Gastroesophageal sphincter (tissue), 4 donors: ENCODE measurements at places on chromosomes 7 and 10. TPM values are rescaled to one million over a fixed set of nuclear protein-coding genes. Genes with fewer than 3 reads are reported as not detected.
A peak's percentile ranks its signal among the peaks of the same experiment; 100 is the strongest.

PPP1R9A gene
- total RNA-seq = 21.0 TPM

ASB10 gene
- not detected for total RNA-seq

GSTO2 gene
- 1.3 TPM for total RNA-seq

CDC14C gene
- total RNA-seq = not detected

ERVW-1 gene
- total RNA-seq = not detected

CFAP58 gene
- total RNA-seq = 0.27 TPM

PILRA gene
- 10.7 TPM for total RNA-seq

CTAGE8 gene
- 2.2 TPM for total RNA-seq

GRCh38 chr10:3401491-3401938, 228.9 kb upstream of the PITRM1 start:
- no peak for ATAC-seq

- ATAC-seq = no peak
These were observed 56.3 kb downstream of the PDGFA start for GRCh38 chr7:463362-463781.

- ATAC-seq = no peak
These were observed 81.6 kb upstream of the INSYN2A start for GRCh38 chr10:127278001-127278400.

DNA sequence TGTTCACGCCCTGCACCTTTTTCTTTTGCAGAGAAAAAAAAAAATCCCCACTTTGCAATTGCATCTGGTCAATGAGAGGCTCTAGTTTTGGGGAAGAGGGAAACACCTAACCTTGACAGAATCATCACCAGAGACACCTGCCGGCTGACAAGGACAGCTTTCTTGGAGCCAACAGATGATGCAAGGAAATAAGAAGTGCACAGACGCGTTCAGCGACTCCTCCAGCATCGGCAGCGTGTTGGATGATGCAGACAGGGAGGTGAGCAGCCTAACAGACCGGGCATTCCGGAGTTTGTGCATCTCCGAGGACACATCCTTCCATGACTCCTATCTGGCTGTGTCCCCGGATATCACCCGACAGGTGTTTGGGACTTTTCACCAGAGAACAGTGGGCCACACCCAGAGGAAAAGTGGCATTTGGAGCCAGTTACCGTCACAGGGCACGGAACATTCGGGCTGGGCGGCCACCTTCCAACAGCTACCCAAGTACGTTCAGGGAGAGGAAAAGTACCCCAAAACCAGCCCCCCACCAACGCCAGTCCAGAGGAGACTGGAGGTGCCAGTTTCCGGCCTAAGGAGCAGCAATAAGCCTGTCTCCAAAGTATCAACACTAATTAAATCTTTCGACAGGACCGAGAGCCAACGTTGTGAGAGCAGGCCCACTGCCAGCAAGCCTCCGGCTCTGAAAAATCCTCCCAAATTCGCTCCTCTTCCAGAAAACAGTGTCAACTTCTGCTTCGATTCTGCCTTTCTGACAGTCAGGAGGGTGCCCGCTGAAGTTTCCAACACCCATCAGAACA, 23.6 kb downstream of the C10orf71 start:
- ATAC-seq = no peak

DNA sequence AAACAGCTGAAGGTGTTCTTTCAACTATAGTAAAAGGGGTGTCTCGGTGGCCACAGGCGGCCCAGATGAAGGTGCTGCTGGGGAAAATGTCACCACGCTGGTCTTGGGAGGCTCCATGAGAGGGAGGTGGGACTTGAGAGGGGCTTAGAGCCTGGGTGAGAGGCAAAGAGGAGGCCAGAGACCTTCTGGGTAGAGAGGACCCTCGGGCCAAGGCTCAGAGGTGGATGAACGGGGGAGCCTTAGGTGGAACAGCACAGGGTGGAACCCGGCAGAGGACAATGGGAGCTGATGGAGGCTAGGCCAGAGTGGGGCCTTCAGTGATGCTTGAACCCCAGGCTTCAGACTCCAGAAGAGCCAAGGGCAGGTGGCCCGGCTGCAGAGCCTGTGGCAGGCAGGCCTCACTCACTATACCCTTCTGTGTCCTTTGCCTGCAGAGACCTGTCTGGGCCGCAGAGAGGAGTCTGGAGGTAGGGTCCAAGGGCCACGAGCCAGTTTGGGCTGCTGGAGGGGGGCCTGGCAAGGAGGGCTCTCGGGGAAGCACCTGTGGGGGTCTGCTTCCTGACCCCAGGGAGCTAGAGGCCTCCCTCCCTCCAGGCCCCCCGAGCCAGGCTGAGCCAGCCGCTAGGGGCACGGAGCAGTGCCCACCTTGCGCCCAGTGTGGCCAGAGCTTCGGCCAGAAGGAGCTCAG, 32.1 kb downstream of the ZNF783 start:
- no peak for ATAC-seq

DNA sequence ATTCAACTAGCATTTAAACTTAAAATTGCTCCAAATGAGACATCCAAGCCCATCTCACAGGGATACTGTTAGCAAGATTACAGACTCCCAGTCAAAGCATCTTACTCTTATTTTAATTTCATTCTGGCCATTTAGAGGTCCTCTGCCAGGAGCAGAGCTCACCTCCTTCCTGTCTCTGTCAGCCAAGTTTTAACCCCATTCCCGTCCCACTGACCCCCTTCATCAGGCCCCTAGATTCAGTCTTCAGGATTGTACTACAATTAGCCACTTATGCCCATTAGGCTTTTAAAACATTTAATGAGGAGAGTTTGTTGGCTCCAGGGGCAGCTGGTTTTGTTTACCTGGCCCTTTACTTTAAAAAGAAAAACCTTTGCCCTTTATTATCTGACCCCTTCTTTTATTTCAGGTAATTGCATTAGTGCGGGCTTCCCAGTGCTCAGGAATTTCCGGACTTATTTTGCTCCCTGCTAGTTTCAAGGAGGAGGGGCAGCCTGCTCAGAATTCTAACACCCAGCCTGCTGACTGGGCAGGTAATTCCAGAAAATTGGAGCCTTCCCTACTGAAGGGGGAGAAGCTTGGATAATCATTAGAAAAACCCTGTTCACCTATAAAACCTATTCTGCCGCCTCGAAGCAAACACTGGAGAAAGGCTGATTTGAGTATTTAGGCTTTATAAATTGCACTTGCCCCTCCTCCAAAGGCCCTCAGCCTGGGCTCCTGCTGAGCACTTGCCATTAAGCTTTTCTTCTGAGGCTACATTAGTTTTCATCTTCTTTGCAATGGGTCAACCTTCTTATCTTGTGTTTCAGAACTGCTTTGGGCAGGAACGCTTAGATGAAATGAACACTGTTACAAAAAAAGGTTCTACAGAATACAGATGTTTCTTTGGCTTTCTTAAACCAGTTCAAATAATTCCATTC, 200.5 kb upstream of the HPS1 start:
- no peak for ATAC-seq

DNA sequence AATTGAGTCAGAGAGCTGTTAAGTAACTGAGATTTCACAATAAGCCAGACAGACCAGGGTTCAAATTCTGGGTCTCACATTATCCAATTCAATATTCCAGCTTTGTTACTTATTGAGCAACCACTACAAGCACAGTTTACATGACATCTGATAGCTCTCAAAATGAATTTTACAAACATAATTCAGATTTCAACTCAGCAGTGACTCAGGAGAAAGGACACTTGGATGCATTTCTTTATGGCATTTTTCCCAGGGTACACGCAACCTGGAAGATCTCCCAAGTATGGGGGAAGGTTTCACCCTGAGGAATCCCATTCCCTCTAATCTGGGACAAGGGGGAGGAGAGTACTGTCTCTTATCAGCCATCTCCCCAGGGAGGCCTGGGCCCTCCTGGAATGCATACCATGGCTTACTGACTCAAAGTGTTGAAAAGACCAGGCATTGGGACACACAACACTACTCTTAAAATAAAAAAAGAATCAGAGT, 102.4 kb downstream of the CFTR start:
- ATAC-seq = peak; percentile 95

GRCh38 chr10:20771051-20771450, 126.1 kb downstream of the NEBL start:
- ATAC-seq = no peak

DNA sequence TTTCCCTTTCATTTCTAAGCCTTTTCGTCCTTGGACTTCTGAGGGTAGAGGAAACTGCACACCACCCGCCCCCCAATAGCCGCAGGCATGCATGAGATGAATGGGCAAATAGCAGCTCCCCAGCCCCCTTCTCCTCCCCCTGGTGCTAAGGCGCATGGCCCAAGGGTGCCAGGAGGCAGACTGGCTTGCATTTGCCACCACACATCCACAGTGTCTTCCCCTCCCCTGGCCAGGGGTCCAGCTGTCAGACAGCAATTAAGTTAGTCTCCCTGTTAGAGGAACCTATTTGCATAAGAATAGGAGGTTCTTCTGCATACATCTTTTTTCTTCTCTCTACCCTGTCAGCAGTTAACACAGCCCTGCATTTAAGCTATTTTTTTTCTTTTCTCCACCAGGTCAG, 20.2 kb downstream of the TOMM7 start:
- no peak for ATAC-seq

DNA sequence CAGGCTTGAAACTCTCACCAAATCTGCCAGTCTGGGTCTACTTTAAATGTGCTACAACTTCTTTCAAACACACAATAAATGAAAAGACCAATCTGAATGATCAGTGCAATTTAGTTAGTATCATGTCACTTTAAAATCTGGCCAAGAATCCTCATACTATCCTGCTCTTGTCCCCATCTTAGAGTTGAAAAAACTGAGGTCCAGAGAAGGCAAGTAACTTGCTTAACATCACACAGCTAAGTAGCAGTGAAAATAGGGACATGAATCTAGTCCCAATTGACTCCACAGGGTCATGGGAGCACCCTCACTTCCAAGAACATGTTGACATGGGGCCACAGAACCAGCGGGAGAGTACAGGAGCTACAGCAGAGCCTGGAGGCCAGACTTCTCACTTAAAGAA, 3.1 kb upstream of the GDF10 start:
- ATAC-seq = no peak

DNA sequence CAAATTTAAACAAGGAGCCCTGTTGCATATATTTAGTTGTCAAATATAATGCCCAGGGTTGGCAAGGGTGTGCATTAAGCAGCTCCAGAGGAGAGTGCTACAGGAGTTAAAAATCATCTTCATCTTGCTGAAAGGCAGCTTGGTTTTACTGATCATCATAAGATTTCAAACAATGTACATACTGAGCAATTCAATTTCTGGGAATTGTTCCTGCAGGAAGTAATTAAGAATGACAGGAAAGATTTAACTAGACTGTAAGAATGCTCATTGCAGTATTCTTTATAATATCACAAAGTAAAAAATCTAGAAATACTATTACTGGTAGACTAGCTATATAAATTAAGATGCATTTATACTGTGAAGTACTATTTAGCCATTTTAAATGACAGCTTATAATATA, 153.6 kb downstream of the DYNC1I1 start:
- no peak for ATAC-seq

GRCh38 chr7:137820156-137820555, 26.6 kb downstream of the DGKI start:
- ATAC-seq = no peak

DNA sequence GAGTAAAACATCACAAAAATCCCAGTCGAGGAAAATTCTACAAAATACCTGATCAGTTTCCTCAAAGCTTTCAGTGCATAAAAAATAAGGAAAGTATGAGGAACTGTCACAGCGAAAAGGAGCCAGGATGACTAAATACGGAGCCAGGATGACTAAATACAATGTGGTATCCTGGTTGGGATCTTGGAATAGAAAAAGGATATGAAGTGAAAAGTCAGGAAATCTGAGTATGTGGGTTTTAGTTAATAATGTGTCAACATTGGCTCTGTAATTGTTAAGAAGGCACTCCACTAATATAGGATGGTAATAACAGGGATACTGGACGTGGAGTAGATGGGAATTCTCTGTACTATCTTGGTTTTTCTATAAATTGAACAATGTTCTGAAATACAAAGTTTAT, 175.5 kb downstream of the SUGCT start:
- ATAC-seq = no peak

- ATAC-seq = no peak
These were observed 129.6 kb downstream of the ZWINT start for GRCh38 chr10:56231436-56231835.

DNA sequence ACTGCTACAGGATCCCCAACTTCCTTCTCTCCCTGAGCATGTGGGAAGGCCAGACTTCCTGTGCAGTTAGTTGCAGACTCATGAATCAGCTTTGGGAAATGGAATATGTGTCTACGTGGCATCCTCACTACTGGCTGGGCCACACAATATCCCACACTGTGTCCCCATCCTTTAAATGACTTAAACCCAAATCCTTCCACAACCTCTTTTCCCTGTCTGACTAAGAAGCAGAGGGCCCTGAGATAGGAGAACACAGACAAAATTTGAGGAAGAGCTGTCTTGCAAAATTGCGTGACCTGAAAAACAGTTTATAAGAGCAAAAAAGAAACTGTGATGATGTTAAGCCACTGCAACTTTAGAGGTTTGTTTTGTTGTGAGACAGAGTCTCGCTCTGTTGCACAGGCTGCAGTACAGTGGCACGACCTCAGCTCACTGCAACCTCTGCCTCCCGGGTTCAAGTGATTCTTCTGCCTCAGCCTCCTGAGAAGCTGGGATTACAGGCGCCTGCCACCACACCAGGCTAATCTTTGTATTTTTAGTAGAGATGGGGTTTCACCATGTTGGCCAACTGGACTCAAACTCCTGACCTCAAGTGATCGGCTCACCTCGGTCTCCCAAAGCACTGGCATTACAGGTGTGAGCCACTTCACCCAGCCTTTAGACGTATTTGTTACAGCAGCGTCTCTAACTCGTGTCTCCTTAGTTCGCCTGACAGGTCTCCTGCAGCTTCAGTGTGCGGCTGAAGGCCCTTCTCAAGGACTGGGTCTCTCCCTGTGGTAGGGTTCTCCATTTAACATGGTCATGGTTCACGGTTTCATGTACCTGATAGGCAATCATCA, 46.9 kb upstream of the SFMBT2 start:
- ATAC-seq = no peak

DNA sequence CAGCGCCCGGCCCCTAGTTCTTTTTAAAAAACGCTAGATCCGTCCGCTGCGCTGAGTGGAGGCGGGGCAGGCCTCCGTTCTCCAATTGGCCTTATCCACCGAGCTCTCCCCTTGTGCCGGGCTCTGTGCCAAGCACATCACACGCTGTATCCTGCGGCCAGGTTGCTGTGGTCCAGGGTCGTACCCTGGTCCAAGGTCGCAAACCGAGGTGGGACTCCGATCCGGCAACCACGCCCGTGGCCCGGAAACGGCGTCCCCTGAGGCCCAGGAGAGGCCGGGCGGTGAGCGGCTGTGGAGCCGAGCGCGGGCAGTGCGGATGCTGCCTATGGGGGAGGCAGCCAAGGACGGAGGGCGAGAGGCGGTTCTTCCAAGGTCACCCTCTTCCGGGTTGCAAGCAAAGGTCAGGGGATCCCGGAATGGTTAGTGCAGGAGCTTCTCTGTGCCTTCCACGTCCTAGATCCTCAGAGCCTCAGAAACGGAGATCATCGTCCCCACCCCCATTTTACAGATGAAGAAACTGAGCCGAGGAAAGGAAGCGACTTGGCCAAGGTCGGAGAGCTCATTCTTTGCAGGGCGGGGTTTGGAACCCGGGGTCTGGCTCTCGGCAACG, 72.4 kb upstream of the LRRC4 start:
- ATAC-seq = peak; percentile 33

- ATAC-seq = no peak
These were observed 192.3 kb downstream of the VTI1A start for GRCh38 chr10:112639298-112639697.

- no peak for ATAC-seq
These were observed 164.8 kb downstream of the CDK14 start for GRCh38 chr7:90760892-90761291.

- no peak for ATAC-seq
These were observed 2.3 kb upstream of the SMKR1 start for GRCh38 chr7:129499999-129500398.

GRCh38 chr7:42407833-42408232, 170.8 kb upstream of the GLI3 start:
- no peak for ATAC-seq

- ATAC-seq = no peak
These were observed 1.6 kb upstream of the SAMD9 start for GRCh38 chr7:93119191-93119905.
